ENCODE measurements at places on chromosomes 5 and 9.

DNA sequence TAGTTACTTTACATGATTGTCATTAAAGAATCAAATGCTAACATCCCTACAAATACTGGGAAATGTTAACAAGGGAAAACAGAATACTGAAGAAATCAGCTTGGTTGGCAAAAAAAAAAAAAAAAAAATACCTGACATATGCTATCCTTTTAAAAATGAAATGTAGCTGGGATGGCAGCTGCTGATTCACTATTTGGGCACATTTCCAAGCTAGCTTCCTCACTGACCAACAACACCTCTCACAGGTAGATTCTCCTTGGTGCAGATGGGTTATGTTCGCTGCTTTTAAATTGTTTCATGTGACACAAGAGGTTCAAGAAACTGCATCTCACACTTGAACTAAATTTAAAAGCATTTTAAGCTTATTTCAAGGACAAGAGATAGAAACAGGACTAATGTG, 6.1 kb upstream of the PRUNE2 start:
- DNase-seq = no peak

DNA sequence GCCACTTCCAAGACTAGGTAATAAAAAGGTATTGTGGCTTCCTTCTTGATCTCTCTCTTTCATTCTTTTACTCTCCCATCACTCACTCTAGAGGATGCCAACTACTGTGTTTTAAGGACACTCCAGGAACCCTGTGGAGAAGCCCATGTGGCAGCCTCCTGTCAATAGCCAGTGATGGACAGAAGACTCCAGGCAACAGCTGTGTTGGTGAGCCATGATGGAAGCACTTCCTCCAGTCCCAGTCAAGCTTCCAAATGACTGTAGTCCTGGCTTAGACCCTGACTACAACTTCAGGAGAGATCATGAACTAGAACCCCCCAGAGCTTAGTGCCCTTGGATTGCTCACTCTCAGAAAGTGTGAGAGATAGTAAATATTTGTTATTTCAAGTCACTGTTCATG, 123.9 kb downstream of the PPP2R2B start:
- DNase-seq = no peak

DNA sequence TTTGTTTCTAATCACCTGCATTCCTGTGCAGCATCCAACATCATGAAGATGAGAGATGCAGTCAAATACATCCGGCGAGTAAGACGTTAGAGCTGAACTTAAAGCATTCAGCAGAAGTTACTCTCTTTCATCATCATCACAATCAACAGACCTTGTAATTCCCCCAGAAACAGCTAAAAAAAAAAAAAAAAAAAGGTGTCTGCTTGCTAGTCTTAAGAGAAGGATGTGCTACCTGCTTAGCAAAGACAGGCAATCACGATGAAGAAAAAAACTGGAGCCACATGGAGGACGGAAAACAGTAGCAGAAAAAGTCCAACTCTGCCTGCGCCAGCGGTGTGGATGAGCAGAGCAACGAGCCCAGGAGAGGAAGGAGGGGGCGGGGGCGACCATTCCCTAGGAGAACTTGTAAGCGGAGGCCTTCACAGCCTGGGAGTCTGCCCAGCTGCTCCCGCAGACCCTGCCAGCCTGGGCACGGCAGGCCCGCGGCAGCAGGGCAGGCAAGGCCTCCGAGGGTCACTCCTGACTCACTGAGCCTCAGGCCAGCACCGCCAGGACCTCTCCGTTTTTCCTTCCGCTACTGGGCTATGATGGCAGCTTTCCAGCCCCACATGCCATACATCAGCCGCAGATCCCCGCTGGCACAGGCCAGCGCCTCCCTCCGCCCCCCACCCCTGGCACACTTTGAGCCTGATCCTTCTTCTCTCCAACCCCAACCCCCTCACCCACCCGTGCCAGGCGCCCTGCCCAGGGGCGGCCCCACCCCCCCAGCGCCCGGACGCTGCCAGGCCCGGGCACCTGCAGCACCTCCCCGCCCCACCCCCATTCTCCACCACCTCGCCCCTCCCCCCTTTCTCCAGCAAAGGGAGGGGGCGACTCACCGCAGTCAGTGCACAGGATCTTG, 1.4 kb downstream of the NRG2 start:
- no peak for DNase-seq

GRCh38 chr5:111855356-111855755, 98.4 kb upstream of the NREP start:
- DNase-seq = no peak

DNA sequence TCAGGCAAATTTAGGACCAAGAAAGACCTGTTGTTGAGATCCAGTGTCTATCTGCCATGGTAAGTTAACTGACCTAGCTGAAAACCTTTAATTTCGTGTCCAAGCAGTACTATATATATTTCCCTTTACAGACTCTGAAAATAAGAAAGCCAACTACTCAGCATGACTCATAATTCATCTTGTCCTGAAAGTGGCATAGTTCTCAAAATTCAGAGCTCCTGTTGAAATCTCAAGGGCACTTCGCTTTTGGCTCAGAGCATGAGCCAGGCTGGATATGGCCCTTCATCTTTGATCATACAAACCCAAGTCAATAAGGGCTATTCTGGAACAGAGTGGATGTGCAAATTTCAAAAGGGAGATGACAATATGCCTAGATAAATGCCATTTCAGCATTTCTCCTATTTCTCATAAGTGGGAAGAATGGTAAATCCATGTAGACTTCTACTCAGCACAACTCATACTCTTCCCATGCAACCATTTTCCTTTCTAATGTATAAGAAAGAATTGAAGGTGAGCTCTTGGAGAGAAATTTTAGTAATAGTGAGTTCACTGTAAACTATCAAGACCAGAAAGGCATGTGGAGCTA, 567.9 kb upstream of the DAB2 start:
- DNase-seq = no peak

DNA sequence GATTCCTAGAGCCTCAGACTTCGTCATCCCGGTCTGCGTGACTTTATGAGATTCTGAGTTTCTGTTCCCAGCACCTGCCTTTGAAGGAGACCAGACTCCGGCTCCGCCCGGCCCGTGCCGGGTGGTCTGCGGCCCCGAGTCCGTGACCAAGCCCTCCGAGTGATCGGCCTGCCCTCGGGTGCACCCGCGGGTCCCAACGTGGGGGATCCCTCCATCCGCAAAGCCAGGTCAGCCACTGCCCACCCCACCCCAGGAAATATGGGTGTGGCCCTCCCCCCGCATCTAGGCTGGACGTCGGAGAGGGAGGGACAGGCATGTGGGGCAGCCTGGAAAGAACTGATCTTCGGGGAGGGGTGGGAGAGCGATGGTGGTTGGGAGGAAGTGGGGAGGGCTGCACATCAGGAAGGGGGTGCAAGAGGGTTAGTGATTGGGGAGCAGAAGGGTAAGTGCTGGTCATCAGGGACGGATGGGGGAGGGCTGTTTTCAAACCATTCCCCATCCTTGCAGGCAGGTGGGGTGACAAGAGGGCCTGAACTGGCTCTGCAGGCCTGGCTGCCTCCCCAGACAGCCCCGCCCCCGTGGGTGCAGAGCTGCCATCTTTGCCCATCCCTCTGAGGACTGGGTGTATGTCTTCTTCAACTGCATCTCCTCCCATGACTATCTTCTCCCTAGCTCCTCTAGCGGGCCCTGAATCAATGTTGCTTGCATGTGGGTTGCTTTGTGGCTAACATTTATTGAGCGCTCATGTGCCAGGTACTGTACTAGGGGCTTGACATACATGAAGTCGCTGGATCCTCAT, 747 bp downstream of the LRSAM1 start:
- no peak for DNase-seq

GRCh38 chr5:74061292-74061691, 435.3 kb downstream of the ARHGEF28 start:
- no peak for DNase-seq

GRCh38 chr5:56039985-56040384, 45.2 kb upstream of the IL6ST start:
- DNase-seq = no peak

DNA sequence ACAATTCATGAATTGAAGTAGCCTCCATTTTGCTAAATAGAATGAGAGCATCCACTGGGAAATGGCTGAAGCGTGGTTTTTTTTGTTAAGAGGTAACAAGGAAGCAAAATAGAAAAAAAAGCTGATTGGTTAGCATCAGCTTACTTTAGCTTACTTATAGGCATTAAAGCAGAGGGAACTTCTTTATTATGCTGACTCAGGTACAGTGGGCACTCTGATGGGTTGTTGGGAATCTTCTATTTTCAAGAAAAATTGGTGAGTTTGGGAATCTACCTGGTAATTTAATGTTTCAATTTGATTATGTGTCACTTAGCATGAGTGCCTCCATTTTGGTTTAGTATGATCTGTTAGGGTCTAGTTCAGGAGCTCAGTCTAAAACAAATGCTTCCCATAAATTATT, 289.6 kb downstream of the ANXA1 start:
- no peak for DNase-seq

All from stimulated activated CD8-positive, alpha-beta memory T cell treated with anti-CD3 and anti-CD28 coated beads, Interleukin-4, amount 100 ng/mL, for 1 hour (primary cell).